ENCODE measurements at places on chromosomes 7 and 10.

- DNase-seq: no peak
These were observed 56.0 kb downstream of the LGI1 start for GRCh38 chr10:93813507-93814465.

GRCh38 chr10:116073510-116073909, 199.5 kb downstream of the GFRA1 start:
- no peak for DNase-seq

- DNase-seq: no peak
These were observed 86.6 kb downstream of the FRMD4A start for GRCh38 chr10:14244147-14244546.

GRCh38 chr10:89262086-89263051, 10.8 kb upstream of the LIPA start:
- no peak for DNase-seq

- no peak for DNase-seq
These were observed 74.9 kb upstream of the COL13A1 start for GRCh38 chr10:69726850-69727249.

- DNase-seq: no peak
These were observed 53.6 kb downstream of the MKLN1 start for GRCh38 chr7:131381069-131381838.

GRCh38 chr7:158076215-158076614, 511.4 kb downstream of the PTPRN2 start:
- no peak for DNase-seq

GRCh38 chr7:12158334-12159060, 52.6 kb upstream of the TMEM106B start:
- DNase-seq: no peak
